Activated naive CD8-positive, alpha-beta T cell treated with anti-CD3 and anti-CD28 coated beads, Interleukin-2, amount 10 ng/mL, durations not matched to agents 7 days and 5 days (primary cell): ENCODE measurements at places on chromosomes 2 and 18.

DNA sequence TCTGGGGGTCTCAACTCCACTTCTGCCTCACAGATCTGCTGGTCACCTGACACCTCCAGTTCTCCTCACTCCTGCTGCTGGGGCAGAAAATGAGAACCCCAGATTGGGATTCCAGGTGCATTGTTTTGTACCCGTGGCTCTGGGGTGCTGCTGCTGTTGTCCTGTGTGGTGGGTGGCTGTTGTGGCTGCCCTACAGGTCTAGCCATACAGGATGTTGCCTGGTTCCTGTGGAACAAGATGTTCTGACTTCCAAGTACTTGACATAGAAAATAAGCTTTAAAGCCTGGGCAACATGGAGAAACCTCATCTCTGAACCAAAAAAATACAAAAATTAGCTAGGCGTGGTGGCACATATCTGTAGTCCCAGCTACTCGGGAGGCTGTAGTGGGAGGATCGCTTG lies 38.1 kb downstream of the CHRNA1 start:
- no peak for DNase-seq

- DNase-seq: no peak
These were observed 40.1 kb downstream of the KCTD18 start for GRCh38 chr2:200469708-200470211.

- no peak for DNase-seq
These were observed 43.7 kb downstream of the MYO3B start for GRCh38 chr2:170221317-170222288.

DNA sequence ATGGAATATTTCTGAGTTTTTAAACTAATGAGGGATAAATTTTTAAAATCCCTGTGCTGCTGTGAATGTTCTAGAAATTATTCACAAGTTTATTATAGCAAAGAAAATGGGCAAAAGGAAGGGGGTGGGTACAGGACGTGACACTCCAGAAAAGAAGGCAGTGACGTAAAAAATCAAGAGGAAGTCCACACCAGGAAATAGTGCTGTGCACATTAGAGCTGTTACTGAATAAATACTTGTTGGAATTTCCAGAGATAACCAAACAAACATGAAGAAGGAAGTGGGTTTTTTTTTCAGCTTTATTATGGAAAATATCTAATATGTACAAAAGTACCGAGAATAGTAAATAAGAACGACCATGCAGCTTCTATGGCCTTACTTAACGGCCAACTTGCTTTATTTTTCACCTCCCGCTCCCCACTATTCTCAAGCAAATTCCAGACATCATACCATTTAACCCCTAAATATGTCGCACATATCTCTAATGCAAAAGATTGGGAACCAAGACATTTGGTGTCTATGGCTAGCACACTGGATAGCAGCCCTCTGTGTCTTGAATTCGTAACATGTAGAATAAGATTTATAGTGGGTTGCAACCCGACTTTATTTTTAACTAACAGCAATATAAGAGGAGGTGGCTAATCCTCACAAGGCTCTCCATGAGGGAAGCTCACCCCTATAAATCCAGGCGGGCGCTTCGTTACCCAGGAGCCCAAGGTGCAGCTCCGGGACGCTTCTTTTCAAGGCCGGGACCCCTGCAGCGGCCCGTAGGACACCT lies 580 bp upstream of the NDUFV2 start:
- no peak for DNase-seq

GRCh38 chr18:10055125-10055750 lies 141.4 kb downstream of the VAPA start:
- no peak for DNase-seq

DNA sequence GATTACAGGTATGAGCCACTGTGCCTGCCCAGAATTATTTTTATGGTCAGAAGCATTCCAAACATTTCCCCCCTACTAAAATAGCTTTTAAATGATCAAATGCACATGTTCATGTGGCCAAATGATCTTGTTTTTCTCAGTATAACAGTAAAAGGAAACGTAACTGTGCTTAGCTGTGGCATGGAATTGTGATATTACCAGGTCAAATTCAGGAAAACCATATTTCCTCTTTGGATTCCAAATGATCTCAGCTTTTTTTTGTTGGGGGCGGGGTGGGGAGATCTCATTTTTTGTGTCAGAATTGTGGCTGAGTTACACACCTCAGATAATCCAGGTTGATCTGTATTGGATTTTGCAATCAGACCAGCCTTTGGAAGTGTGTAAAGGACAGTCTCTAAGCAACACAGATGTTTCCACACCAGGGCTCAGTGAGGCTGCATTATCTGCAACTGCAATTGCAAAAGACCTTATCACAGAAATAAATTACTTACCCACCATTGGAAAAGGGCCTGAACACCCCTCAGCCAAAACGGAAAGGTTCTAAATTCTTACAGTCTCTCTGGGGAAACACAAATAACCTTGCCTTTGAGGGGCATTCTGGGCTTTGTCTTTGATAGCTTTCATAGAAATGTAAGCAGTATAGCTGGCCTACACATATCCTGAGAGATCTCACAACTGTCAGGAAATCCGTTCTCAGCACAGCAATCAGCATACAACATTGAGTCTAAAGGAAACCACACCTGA lies 8.4 kb downstream of the CASP10 start:
- DNase-seq: no peak

DNA sequence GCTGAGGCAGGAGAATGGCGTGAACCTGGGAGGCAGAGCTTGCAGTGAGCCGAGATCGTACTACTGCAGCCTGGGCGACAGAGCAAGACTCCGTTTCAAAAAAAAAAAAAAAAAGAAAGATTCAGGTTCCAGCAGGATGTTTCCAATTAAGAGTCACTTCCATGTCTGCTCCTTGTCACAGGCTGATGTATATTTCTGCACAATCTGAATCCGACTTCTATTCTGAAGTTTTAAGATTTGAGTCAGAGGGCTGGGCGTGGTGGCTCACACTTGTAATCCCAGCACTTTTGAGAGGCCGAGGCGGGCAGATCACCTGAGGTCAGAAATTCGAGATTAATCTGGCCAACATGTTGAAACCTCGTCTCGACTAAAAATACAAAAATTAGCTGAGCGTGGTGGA lies 24.7 kb downstream of the SNRPD1 start:
- DNase-seq: no peak

- no peak for DNase-seq
These were observed 284.5 kb downstream of the SS18 start for GRCh38 chr18:25805939-25806338.

- peak; percentile 86 for DNase-seq
These were observed at the start of gene ITM2C for GRCh38 chr2:230864605-230865306. Gene ITM2C (plus strand): TSS chr2:230864942. CDS start chr2:230865026, 84 bp downstream.

DNA sequence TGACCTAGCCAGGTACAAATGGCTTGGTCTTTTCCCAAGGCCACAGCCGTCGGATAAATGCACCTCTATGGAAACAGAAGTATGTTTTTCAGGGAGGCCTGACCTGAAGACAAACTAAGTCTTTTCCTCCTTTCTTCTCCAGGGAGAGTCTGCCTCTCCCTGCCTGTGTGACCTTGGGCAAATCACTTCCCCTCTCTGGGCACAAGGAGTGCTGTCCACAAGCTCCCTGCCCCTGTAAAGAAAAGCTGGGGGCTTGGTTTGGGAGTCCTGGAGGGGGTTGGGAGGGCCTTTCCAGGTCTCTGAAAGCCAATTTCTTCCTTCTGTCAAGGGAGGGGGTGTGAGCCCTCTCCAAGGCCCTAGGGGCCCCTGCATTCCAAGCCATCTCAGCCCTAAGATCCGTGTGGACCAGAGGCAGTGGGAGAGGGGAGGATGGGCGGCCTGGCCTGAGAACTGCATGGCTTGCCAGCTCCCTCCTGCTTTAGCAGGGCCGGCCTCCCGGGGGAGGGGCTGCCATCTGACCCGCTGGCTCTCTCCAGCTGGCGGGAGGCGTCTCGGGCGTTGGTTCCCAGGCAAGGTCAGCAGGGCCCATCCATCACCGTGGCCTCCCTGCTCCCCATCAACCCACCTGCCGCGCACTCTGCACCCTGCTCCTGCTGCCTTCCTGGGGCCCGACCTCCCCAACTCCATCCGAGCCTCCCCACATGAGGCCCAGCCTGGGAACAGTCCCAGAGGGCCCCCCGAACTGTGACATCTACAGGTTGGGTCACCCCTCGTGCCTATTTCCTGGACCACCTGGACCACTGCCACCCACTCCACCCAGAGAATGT lies 61.4 kb downstream of the SMAD7 start:
- peak; percentile 19 for DNase-seq

GRCh38 chr2:128547667-128548066 lies 229.0 kb upstream of the HS6ST1 start:
- no peak for DNase-seq

GRCh38 chr2:57876313-57876712 lies 170.3 kb upstream of the VRK2 start:
- no peak for DNase-seq

DNA sequence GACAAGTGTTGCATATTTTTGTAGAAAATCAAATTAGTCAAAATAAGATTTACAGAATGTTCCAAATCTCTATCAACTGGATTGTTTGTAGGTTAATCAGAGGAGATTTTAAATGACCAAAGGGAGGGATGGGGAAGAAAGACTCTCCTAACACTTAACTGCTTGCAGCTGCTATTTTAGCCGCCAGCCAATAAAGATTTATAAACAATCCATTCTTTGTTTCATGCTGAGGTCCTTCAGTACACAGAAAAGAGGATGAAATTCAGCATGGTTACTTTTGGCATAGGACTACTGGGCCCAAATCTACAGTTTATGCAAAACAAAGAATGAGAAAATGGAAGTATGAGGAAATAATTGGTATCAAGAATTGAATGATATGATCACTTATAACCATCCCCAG lies 86.4 kb upstream of the FN1 start:
- DNase-seq: no peak

DNA sequence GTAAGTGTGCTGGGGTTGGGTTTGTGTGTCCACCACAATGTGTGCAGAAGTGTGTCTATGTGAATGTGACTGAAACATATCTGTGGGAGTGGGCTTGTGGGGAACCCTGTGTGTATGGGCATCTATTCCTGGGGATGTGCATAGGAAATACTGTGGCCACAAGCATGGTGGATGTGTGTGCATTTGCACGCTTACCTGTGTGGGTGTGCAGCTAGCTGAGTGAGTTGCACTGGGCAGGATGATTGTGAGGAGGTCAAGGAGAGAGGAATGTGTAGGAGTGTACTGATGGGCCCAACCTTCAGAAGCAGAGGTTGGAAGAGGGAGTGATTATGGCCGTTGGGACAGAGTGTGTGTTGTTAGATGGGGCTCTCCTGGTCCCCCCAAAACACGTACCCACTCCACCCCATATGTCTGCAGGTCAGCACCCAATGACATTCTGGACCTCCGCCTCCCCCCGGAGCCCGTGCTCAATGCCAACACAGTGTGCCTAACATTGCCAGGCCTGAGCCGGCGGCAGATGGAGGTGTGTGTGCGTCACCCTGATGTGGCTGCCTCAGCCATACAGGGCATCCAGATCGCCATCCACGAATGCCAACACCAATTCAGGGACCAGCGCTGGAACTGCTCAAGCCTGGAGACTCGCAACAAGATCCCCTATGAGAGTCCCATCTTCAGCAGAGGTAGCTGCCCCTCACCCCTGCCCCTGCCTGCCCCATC lies 1.2 kb downstream of the WNT10A start:
- no peak for DNase-seq

DNA sequence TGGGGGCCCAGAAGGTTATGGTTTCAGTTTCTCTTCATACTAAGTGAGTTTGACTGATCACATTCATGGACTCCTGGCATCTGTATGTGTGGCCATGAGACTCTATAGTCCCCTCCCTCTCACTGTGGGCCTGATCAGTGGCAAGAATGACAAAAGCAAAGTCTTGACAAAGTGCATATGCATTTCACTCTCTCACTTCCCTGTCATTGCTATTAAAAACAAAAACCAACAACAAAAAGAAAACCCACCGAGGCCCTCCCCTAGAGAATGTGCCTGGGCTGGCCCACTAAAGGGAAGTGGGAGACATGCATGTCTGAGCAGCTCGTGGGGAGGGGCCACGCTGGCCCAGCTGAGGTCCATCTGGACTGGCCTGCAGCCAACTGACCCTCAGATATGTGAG lies 600.1 kb upstream of the RAB6C start:
- DNase-seq: no peak

DNA sequence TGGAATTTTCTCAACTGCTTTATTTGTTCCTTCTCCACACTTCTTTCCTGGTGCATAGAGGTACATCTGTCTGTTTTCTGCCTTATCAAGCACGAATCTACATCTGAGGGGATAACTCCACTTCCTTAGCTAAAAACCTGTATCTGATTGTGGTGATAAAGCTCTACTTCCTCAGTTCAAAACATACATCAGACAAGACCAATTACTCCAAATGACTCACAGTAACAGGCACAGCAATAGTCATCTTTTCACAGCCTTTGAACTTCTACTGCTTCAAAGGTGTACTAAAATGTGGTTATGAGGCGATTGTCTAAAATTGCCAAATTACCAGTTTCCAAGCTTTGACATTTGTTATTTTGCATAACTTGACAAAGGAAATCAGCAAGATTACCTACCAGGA lies 803.6 kb upstream of the ZEB2 start:
- DNase-seq: no peak

DNA sequence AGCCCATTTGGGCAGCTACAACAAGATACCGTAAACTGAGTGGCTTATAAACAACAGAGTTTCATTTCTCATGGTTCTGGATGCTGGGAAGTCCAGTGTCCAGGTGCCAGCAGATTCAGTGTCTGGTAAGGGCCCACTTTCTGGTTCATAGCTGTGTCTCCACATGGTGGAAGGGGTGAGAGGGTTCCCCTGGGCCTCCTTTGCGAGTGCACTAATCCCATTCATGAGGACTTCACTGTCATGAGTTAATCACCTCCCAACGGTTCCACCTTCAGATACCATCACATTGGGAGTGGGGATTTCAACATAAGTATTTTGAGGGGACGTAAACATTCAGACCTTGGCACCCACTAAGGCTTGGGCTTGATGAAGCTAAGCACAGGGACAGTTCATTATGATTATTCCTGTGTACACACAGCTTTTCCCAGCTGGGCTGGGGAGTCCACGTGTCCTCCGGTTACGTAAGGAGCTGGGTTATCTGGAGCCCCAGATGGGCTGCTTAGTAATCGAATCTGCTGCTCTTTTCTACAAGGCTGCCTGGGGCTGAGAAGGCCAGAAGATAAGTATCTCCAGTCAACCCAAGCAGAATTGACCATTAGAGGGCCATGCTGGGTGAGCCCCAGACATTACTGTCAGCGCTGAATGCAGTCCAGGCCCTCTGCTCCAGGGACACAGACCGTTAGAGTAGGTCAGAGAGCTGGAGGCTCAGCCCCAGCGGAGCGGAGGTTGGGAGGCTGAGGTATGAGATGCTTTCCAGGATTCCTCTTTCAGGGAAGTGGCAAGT lies 42.7 kb downstream of the EPAS1 start:
- no peak for DNase-seq

DNA sequence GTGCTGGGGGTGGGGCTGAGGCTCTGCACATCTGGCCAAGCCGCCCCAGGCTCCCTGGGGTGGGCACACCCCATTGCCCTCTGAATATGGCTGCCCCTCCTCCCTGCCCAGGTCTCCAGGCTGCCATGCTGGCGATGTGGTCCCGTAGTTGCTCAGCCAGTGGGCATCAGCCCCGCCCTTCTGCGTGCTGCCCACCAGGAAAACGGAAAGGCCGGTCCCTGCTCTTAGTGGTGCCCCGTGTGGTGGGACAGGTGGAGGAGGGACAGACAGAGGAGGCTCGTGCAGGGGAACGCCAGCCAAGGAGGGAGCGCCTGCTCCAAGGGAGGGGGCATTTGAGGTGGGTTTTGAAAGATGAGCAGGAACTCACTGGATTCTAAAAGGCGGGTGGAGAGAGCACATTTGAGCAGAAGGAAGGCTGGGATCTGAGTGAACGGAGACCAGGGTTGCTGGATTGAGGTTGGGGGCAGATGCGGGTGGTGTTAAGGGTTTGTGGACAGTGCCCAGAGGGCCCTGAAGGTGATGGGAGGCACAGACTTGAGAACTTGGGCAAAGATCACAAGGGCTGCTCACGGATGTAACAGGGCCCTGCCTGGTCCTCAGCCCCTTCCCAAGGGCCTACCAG lies 6.7 kb upstream of the B3GNT7 start:
- DNase-seq: no peak

- DNase-seq: no peak
These were observed 844.3 kb downstream of the MBD2 start for GRCh38 chr18:53380063-53380639.
